ENCODE measurements at places on chromosomes 1 and 21. TPM values are rescaled to one million over a fixed set of nuclear protein-coding genes. Genes with fewer than 3 reads are reported as not detected.

The VSIG8 gene
- total RNA-seq = under 0.01 TPM

The SIK1 gene
- 21.5 TPM for total RNA-seq

The ADCY10 gene
- not detected for total RNA-seq

The SGIP1 gene
- 1.4 TPM for total RNA-seq

The CD1D gene
- total RNA-seq = 3.8 TPM

The CELSR2 gene
- 28.4 TPM for total RNA-seq

Data from tracheal epithelial cell (primary cell).